ENCODE measurements at places on chromosomes 1 and 21.
A peak's percentile ranks its signal among the peaks of the same experiment; 100 is the strongest.

GRCh38 chr21:29376556-29376955 lies 77.8 kb downstream of the BACH1 start:
- peak; percentile 50 for DNase-seq

- no peak for DNase-seq
These were observed 19.3 kb upstream of the SLC16A1 start for GRCh38 chr1:112975336-112975735.

- DNase-seq, result peak; percentile 9
These were observed 180.3 kb downstream of the DISC1 start for GRCh38 chr1:231806623-231807495.

DNA sequence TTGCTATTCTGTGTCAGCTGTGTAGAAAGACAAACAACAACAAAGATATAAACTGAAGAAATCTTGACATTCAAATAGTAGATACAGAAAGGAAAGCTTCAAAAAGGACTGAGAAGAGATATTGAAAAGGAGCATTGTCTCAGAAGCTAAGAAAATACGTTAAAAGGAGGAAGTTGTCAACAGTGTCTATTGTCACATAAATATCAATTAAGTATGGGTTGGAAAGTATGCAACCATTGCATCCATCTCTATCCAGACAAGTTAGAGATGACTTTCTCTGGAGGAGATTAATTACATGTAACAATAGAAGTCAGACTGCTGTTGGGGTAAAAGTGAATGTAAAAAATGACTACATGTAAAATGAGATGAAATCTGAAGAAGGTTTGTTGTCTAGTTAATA lies 29.7 kb upstream of the BRINP3 start:
- no peak for DNase-seq

DNA sequence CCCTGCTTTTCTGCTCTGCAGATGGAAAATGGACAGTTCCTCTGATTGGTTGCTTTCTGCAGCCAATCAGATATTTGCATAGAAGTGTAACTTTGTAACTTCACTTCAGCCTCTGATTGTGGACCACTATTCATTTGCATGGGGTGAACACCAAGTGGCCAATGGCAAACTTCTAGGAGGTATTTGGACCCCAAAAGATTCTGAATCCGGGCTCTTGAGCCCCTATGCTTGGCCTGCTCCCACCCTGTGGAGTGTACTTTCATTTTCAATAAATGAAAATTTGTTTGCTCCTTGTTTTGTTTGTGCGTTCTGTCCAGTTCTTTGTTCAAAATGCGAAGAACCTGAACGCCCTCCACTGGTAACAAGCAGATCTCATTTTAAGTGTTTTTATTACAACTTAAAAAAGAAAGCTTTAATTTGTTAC lies 6.4 kb upstream of the GSTM4 start:
- no peak for DNase-seq

DNA sequence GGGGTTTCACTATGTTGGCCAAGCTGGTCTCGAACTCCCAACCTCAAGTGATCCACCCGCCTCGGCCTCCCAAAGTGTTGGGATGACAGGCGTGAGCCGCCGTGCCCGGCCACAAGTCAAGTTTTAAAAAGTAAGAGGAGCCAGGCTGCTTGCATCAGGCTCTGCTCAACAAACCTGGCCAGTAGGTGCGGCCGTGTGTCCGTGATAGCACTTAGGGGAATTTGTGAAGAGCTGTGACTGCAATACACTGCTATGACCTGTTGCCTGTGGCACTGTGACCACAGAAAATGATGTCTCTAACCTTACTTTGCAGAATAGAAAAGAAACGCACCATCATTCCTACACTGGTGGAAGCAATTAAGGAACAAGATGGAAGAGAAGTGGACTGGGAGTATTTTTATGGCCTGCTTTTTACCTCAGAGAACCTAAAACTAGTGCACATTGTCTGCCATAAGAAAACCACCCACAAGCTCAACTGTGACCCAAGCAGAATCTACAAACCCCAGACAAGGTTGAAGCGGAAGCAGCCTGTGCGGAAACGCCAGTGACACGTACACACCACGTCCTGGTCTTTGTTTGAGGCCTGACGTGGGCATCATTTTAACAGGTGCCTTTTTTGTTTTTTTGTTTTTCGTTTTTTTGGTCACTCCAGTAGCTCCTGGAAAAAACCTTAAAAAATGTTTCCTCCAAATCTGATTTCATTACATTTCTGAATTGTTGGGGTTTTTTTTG lies 16.7 kb downstream of the C1orf174 start:
- DNase-seq, result peak; percentile 26

DNA sequence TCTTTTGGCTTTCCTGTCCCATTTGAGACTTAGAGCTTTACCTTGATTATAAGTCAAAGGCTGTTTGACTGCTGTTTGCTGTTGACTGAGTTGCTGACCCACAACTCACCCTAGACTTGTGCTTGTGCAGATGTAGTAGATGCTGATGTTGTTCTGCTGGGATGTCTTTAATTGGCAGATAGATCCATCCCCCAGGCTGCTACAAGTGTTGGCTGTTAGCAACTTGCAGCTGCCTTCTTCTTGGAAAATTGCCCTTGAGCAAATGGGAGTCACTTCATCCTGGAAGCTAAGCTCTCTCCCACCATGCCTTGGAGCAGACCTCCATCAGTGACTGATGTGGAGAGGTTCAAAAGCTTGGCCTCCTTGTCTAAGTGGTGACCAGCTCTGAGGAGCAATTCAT lies 139.3 kb upstream of the KIAA0040 start:
- no peak for DNase-seq

DNA sequence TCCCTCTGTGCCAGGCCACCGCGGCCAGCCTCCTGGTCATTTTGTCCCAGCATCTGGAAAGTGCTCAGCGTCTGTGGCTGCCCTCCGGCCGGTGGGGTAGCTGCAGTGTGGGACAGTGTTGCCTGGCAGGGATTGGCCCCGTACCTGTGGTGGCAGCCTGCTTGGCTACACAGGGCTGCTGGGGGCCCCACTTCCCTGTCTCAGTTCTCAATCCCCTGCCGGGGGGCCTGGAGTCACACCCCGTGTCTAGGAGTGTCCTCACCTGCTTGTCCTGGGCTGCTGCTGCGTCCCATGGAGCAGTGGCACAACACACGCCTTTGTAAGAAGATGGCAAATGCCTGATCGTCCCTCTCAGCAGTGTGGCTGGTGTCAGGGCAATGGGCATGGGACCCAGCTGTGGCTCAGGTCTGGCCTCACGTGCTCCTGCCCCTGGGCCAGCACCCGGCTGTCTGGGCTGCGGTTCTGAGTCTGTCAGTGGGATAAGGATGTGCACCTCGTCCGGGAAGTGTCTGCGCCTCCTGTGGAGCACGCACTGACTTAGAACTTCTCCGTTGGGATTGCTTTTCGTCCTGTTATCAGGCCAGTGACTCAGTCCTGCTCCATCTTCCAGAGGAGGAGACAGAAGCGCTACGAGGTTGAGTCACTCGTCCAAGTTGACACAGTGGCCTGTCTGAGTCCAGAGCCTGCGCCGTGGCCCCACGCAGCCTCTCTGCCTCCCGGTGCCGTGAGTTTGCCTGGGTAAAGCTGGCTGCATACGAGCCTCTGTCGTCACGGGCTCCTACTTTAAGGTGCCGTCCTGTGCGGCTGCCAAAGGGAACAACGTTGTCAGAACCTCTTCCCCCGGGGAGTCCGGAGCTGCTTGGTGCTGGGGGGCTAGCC lies 41.0 kb downstream of the CRYAA start:
- no peak for DNase-seq

- no peak for DNase-seq
These were observed 5.9 kb upstream of the MPL start for GRCh38 chr1:43331688-43332087.

- no peak for DNase-seq
These were observed 109.6 kb downstream of the NOS1AP start for GRCh38 chr1:162179121-162179520.
